NCI-H1417 treated with DMSO at 0.1 percent for 48 hours (cell line): ENCODE measurements at places on chromosomes 5 and 9.

- no peak for DNase-seq
These were observed 3.4 kb downstream of the AKNA start for GRCh38 chr9:114384341-114384740.

- DNase-seq, result no peak
These were observed 51.5 kb upstream of the IFNE start for GRCh38 chr9:21533597-21533996.

GRCh38 chr9:86665416-86665815 is 281.9 kb downstream of the GAS1 start:
- no peak for DNase-seq

- DNase-seq, result no peak
These were observed 85.1 kb downstream of the FGF1 start for GRCh38 chr5:142600611-142601358.

- no peak for DNase-seq
These were observed 46.6 kb upstream of the TNC start for GRCh38 chr9:115164511-115164974.

DNA sequence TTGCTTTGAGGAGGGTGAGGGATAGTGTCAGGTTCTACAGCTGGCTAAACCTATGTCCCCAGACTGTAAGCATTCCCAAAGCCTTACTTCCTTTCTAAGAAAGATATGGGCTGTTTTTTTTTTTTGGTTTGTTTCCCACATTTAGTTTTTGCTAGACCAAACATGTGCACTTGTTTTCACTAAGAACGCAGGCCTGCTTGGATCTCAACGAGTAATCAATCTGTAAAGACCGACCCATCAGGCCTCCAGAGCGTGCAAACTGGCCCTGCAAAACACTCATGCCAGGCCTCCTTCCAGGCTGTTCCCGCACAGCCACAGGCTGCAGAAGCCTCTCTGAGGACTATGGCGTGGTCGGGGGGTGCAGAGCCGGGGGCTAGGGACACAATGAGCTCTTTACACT is 304.8 kb upstream of the PANK3 start:
- no peak for DNase-seq

- DNase-seq, result no peak
These were observed 8.1 kb upstream of the IL17B start for GRCh38 chr5:149387081-149387631.

DNA sequence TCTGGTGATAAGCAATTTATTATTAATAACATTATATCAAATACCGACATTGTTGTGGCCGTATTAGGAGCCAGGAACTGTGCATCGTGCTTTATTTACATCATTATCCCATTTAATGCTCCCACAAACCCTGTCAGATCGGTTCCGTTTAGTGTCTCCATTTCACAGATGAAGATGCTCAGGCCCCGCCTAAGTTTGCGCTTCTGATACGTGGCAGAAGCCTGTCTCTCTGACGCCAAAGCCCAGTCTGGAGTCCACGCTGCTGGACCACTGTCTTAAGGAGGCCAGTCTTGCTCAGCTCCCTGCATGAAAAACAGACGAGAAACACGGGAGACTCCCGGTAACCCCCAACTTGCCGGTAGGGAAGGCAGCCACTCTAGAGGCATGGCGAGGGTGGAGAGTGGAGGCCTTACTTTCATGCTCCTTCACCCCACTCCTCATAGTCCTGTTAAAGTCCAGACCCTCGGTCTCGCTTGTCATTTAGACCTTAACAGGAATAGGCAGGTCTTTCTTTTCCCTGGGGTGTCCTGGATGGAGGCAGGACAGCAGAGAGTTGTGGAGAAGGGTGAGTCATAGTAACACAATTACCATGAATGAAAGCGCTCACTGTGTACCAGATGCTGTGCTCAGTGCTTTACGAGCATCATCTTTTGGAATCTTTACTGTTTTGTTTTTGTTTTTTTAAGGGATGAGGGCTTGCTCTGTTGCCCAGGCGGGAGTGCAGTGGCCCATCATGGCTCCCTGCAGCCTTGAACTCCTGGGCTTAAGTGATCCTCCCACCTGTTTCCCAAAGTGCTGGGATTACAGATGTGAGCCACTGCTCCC is 872 bp downstream of the TXNDC15 start:
- no peak for DNase-seq

DNA sequence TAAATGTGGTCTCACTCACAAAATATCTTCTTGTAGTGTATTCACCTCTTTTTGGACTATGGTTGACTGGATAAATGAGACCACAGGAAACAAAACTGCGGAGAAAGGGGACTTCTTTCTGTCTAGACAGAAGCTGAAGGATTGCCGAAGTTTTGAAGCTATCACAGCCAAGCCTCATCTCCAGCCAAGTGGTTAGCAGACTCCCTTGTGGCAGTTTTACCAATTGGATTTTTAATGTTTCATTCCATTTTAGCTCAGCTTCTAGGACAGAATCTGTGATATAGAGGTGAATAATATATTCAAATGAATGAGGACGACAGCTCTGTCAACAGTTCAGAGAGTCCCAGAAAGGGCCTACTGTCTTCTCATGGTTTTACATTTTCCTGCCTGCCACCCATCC is 215.7 kb upstream of the ZNF608 start:
- no peak for DNase-seq

DNA sequence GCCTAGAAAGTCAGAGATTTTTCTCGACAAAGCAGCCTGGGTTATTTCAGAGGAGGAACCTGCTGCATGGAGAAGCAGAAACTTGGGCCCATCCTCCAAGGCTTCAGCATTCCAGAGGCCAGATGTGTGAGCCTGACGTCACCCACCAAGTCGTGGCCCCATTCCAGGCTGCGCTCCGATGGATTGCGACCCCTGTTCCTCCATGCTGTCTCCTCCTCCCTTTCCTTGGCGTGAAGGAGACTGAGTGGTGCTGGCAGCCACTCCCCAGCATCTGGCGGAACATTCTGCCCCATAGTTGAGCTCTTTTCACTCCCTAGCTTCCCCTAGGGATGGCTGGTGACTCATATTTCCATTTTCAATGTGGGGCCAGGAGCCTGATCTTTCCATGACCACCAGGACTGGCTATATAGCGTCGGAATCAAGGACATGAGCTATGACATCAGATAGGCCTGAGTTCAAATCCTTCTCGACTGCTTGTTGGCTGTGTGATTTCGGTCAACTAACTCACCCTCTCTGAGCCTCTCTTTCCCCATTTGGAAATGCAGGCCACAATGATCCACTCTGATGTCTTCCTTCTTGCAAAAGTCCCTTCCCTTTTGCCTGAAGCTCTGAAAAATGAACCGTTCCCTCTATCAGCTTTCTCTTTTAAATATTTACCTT is 24.5 kb upstream of the DUSP1 start:
- DNase-seq, result no peak

DNA sequence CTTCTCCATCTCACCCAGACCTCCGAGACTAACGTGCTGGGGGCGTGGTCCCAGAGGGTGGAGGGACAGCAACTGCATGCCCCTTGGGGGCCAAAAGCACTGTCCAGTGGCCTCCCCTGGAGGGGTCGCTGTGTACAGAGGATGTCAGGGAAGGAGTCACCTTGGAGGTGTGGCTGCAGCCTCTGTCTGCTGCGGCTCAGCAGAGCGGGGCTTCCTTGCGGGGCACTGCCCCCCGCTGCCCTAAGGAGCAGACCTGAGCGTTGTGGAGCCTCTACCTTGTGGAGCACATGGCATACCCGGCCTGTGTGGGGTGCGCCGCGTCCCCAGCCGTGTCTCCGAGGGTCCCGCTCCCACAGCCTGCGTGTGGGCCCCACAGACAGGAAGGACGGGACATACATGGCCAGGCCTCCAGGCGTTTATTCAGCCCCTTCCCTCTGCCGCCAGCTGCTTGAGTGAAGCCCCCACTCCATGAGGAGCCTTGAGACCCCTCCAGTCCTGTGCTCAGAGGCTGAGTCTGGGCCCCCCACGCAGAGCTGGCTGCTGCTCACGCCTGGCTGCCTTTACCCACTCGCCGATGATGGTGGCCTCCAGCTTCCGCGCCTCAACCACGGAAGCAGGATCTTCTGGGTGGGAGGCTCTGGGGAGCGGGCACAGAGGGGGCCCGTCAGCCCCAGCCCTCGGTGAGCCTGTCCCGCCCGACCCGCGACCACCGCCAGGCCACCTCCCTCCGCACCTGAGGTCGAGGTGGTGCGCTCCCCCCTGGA is 4.2 kb downstream of the DPP7 start:
- no peak for DNase-seq

DNA sequence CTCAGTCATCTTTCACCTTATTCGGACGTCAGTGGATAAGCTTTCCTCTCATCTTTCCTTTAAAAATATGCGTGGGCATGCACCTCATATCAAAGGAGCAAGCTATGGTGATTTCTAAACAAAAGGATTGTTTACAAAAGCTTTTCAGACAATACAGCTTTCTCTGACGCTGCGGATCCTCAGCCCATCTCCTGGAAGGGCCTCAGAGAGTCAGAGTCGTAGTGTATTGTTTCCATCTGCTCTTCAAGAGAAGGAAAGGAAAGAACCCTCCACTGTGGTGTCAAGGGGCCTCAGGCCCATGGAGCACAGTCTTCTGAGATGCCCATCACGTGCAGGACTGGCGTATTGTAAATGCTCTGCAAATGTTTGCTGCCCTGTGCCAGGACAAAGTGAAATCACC is 163.4 kb upstream of the MAP1B start:
- DNase-seq, result no peak

GRCh38 chr9:15306068-15306756 is 804 bp downstream of the TTC39B start:
- DNase-seq, result no peak

- no peak for DNase-seq
These were observed 66.2 kb upstream of the CACNA1B start for GRCh38 chr9:137811283-137811870.

- DNase-seq, result no peak
These were observed 358.8 kb upstream of the RIOK2 start for GRCh38 chr5:97541864-97542263.

GRCh38 chr9:136257381-136258298 is 12.0 kb upstream of the QSOX2 start:
- DNase-seq, result no peak

DNA sequence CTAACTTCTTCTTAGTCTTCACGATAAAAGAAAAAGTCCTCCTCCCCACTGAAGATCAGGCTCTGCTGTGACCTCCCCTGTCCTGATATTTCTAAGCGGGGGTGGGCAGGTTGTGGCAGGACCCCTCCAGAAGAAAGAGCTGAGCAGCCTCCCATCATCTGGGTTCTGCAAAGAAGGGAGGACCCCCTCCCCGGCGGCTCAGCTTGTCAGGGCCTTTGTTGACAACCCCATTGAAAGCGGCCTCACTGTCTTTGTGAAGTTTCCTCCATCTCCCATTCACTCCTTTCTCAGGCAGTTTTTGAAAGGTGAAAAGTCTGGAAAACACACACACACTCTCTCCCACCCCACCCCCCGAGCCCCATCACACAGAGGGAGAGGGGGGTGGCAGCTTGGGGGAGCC is 26.2 kb upstream of the BARHL1 start:
- DNase-seq, result no peak

- DNase-seq, result no peak
These were observed 302.4 kb upstream of the FAM174A start for GRCh38 chr5:100232736-100233135.

DNA sequence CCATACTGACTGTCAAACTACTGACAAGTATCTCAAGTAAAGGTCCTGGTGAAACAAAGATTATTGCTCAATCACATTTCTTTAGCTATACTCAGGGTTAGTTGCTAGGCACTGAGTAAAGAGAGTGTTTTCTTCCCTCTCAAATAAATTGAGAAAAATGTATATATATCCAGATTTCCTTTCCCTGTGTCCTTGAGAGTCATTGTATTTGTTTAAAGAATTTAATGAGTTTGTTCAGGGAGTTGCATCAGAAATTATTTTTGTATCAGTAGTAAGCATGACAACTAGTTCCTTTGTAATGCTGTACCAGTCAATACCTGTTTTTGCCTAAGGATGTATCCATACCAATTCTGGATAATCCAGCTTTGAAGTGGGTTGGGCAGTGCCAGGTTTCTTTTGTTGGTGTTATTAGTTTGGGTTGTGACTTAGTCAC is 3.2 kb upstream of the ANKHD1 start:
- DNase-seq, result no peak

DNA sequence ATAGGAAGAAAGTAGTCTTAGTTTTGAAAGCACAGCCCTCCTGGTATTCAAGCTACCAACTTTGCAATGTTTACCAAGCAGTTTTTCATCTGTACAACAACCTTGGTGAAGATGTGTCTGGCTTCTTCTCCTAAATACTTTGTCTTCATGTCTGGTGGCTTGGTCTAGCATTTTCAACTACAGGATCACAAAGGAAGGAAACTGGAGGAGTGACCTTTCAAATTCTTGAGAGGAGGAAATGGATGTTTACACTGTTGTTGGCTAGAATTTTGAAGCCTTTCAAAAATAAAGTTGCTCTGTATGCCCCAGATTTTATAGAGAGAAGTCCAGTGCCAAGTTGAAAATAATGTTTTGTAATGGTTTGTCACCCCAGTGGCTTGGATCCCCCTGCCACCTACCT is 16.3 kb downstream of the PAM start:
- no peak for DNase-seq

DNA sequence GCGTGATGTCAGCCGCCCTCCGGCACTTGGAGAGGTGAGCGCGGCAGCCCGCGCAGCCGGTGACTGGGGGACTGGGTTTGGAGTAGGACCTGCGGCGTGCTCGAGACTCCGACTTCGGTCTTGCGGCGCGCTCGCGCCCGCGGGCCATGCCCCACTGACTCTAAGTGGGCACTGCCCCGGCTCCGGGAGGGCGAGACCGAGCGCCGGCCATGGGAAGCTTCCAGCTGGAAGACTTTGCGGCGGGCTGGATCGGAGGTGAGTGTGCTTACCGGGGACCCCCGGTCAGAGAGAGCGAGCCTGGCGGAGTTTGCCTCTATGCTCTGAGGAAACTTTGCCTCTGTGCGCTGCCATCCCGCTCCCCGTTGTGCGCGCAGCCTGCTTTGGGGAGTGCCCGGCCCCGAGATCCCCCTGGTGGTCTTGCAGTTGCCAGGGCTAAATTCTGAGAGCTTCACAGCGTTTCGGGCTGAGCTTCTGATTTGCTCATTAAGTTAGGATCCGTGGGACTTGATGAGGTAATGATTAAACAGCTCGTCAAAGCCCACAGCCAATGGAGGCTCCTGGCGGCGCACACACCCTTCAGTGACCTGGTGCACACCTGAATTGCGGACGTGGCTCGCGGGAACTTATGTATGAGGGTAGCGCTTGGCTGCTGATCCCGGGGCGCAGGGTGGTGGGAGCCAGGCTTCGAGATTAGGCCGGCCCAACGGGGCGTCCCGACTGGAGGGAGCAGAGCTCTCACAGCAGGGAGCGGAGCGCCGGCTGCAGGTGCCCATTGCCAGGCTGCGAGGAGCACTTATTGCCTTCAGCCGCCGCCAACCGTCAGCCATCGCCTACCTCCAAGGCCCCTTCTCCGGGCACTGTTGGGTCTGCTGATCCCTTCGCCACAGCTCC is at the start of gene SLC25A48:
Gene SLC25A48 (plus strand): TSS at position 25 of the 891 bp plus-strand sequence. CDS start 185 bp downstream, at position 210.
- DNase-seq, result no peak

DNA sequence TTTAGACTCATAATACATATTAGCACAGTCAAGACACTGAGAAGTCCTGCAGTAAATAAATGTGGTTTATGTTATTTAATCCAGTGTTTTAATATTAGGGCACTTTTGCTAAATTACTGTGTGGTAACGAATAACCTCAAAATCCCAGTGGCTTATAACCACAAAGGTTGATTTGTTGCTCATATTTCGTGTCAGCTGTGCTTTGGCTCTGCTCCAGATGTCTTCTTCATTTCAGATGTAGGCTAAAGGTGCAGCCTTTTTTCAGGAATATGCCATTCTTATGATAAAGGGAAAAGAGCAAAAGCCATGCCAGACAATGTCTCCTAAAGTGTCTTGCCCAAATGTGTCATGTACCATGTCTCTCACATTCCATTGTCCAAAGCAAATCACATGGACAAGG is 144.8 kb downstream of the BRINP1 start:
- no peak for DNase-seq

- DNase-seq, result no peak
These were observed 176.1 kb downstream of the CWC27 start for GRCh38 chr5:64944868-64945267.

- no peak for DNase-seq
These were observed 2.9 kb upstream of the LPCAT1 start for GRCh38 chr5:1526681-1527131.
